ENCODE measurements at places on chromosomes 7 and 10. TPM values are rescaled to one million over a fixed set of nuclear protein-coding genes. Genes with fewer than 3 reads are reported as not detected.

Gene LIPM
- total RNA-seq, result not detected

DNA sequence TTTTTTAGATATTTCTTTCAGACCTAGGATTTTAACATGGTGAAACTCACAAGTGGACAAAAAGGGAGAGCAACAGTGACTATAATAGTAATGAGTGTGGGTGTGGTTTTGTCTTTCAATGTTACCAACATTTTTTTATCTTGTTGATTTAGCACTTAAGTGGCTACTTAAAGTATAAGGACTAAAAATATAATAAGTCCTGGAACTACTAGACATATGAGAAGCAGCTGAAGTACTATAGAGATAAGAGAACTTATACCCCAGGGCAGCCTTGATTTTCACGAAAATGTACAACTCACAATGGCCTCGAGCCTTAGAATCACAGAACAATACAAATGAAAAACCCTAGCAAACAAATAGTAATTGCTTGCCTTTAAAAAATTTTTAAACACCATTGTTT, 1151.8 kb downstream of the TYW1 start:
- no peaks in the 10 kb centered on the region for H3K4me1 ChIP-seq
- no peak for DNase-seq
- H3K27me3 ChIP-seq, result no peaks in the 10 kb centered on the region
- no peak overlapping the region for H3K4me3 ChIP-seq
- no peak overlapping the region for H3K27ac ChIP-seq

DNA sequence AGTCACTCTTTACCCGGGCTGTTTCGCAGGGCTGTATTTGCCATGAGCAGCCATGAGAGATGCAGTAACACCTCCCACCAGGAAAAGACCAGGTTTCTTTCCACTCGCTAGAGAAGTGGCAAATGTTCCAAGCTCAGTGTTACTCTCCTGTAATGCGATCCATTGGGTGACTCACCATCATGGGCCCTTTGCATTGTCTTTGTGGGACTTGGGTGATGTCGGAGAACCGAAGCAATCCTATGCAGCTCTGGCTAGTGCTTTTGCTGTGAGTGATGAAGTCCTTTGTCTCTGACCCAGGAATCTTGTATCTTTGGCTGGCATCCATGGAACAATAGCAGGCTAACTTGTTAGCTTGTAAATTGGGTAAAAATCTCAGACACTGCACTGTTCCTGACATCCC, 40.0 kb downstream of the GHRHR start:
- H3K4me3 ChIP-seq, result no peak overlapping the region
- H3K27me3 ChIP-seq, result peaks cover 8% of the 10 kb centered on the region
- no peaks in the 10 kb centered on the region for H3K36me3 ChIP-seq
- no peak overlapping the region for H3K27ac ChIP-seq
- DNase-seq, result no peak

Gene TRPV5
- total RNA-seq, result not detected

DNA sequence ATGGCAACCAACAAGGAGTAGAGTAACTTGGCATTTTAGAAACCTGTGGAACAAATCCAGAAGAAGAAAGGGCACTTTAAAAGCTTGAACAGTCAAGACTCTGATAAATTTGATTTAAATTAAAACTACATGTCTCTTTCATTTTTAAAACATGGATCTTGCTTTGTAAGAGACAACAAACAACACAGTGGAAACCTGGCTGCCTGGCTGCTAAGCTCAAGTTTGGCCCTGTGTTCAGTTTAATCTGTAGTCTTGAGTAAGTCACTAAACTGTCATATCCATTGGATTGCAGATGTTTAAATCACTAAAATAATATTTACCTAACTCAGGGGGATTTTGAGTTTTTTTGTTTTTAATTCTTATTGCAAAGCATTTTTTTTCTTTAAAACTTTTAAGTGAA, 374.9 kb upstream of the SEMA3D start:
- H3K27ac ChIP-seq, result no peak overlapping the region
- H3K36me3 ChIP-seq, result no peaks in the 10 kb centered on the region
- no peak for DNase-seq
- no peaks in the 10 kb centered on the region for H3K27me3 ChIP-seq

DNA sequence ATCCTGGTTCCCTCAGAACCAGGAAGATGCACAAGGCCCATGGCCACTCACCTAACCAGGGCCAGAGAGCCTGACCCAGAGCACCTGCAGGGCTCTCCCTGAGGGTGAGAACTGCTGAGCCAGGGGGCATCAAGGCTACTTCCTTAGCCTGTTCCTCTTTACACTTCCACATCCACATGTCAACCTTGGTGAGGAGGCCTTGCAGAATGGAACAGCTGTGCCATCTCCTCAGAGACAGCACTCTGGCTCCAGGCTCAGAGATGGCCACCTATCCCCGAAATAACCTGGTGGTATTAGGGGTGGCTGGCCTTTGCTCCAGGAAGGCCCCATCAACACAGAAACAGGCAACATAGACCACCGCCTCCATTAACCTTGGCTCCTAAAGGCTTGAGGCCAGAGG, 473.0 kb downstream of the RPS24 start:
- no peak for DNase-seq
- H3K27ac ChIP-seq, result no peak overlapping the region

Gene TMEM196
- total RNA-seq, result not detected

Gene OR2A42
- total RNA-seq, result not detected

Data from natural killer cell treated with Interleukin-12 subunit alpha and Interleukin-12 subunit beta and Interleukin-15 and Interleukin-18, amount 100 ng/mL, for 72 hours (primary cell).